NCI-H2171 treated with DMSO at 0.1 percent for 48 hours (cell line): ENCODE measurements at places on chromosomes 11 and 22.

DNA sequence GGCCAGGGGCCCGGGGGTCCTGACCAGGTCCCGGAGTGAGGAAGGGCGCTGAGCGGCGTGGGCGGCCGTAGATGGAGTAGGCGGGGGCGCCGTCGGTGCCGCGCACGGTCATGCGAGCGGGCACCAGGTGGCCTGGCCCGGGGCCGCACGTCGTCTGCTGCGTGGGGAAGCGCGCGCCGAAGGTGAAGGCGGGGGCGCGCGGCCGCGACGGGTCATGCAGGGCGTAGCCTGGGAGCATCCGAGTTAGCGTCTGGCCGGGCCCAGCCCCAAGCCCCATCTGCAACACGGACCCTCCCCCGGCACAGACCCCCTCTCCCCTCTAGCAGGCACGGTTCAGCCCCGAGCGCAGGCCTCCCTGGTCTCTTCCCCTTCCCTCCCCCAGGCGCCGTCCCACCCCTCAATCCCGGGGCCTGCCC lies 1.7 kb upstream of the TYMP start:
- DNase-seq = no peak

GRCh38 chr11:630871-631270 lies 3.9 kb upstream of the SCT start:
- no peak for DNase-seq

- no peak for DNase-seq
Measured at GRCh38 chr11:68042219-68043028, 3.6 kb downstream of the TCIRG1 start.

DNA sequence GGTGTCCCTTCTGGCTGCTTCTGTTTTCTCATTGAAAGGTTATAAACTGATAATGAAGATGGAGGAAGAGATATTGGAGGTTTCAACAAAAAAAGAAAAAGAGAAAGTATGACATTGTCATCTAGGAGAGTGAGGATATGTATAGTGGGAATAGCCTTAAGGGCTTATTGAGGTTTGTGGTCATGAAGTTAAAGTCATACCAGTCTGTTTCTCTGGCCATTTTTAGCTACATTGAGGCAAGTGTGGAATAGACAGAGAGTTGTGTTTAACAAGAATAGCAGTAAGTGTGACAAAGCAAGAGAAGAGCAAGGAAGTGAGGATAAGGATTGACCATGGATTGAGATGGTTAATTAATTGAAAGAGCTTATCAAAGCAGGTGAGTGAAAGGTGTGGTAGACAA lies 110.4 kb downstream of the ELP4 start:
- DNase-seq = no peak

DNA sequence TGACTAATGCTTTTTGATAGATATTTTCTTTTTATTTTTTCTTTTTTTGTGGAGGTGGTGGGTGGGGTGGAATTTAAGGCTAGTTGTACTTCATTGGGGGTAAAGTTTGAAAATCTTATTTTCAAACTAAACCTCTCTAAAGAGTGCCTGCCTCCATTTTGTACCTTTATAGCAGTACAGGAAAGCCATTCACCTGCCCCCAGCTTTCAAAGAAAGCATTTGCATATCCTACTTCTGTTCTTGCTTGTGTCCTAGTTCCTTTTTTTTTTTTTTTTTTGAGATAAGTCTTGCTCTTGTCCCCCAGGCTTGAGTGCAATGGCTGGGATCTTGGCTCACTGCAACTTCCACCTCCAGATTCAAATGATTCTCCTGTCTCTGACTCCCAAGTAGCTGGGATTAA lies 766.2 kb upstream of the LRRC4C start:
- DNase-seq = no peak

- no peak for DNase-seq
Measured at GRCh38 chr22:25090225-25090890, 109.3 kb upstream of the CRYBB3 start.

DNA sequence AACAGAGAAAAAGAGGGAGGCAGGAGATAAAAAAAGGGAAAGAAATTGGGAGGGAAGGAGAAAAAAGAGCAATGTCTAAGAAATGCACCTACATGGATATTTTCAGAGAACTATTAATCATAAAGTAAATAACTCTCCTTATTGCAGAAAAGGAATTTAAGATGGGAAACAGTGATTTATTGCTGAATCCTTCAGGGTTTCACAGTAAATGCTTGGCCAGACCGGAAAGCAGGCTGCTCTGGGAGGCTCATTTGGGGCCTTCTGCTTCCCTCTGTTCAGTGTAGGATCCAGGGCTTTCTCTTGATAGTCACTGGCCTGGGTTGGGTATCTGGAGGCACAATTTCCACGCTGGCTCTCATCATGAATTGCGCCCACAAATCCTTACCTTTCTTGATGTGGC lies 324.3 kb upstream of the SORL1-AS1 start:
- no peak for DNase-seq

DNA sequence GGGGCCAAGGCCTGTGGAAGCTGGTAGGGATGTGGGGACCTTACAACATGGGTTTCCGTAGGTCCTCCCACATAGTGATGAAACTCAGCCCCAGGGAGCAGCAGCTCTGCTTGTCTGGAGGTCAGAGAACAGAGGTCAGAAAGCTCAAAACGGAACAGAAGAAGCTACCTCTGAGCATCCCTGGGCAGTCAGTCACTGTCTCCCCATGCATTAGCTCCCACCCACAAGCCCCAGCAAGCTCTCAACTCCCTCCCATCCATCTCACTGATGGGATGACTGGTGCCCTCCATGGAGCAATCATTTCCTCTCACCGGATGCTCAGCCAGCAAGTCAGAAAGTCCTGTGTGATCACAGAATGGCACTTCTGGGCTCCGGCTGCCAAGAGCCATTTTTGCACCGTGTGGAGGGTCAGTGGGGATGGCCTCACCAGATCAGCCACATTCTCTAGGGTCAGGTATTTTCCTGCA lies 1.9 kb downstream of the TPP1 start:
- DNase-seq = no peak

- no peak for DNase-seq
Measured at GRCh38 chr11:70371241-70371640, 27.1 kb upstream of the CTTN start.

GRCh38 chr22:10780281-10780680 lies 4747.7 kb upstream of the OR11H1 start:
- DNase-seq = no peak

GRCh38 chr11:111045407-111045803 lies 200.1 kb upstream of the POU2AF2 start:
- no peak for DNase-seq

GRCh38 chr11:8730697-8731020 lies 48.1 kb downstream of the RPL27A start:
- DNase-seq = no peak

DNA sequence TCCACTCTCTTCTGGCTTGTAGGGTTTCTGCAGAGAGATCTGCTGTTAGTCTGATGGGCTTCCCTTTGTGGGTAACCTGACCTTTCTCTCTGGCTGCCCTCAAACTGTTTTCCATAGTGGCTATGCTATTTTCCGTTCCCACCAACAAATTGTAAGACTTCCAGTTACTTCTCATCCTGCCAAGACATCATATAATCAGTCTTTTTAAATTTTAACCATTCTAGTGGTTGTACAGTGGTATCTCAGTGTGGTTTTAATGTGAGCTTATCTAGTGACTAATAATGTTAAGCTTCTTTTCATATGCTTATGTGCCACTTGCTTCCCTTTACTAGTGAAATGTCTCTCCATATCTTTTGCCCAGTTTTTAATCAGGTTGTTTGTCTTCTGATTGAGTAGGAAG lies 13.6 kb upstream of the TRIM29 start:
- no peak for DNase-seq

DNA sequence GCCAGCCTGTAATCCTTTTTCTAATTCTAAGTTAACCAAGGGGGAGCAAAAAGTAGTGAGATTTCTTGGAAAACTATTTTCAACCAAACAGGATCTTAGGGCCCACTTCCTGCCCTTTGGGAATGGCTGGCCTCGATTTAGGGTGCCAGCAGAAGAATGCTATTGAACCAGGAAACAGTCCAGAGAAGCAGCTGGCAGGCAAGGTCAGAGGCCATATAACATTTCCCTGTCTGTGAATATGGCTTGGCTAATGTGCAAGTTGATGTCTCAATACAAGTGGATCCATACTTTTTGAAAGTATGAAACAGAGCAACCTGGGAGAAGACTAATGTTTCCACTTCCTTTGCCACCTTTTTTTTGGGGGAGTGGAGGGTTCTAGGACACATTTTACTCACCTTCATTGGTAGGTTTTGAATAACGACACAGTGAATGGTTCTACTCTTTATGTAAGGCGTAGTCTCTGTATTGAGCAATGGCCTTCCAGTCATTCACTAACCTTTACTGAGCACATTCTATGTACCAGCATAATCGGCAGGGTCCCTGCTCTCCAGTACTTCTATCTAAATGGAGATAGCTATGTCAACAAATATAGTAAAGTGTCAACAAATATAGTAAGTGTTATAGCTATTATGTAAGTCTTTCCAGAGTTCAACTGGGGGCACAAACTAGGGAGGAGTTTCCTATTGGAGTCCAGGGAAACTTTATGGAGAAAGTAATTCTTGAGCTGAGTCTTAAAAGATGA lies 34.2 kb upstream of the RRM1 start:
- DNase-seq = no peak

DNA sequence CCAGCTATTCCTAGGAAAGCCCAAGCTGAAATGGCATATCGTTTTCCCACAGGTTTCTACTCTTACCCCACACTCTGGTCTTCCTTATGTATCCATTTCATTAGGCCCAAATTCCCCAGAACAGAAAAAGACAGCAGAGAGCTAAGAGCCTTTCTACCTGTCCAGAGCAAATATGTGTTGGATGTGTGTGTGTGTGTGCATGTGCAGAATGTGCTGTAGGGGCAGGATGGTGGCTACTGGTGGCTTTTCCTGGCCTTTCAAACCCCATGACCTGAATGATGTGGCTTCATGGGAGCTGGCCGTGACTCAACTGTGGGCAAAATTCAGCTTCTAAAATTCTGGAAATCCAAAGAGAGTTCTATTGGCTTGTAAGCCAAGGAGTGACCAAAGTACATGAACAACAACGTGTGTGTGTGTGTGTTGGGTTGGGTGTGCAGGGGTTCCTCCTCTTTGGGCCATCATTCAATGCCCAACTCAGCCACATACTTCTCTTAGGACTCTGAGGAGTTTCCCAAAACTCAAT lies 421.4 kb upstream of the CADM1 start:
- no peak for DNase-seq

DNA sequence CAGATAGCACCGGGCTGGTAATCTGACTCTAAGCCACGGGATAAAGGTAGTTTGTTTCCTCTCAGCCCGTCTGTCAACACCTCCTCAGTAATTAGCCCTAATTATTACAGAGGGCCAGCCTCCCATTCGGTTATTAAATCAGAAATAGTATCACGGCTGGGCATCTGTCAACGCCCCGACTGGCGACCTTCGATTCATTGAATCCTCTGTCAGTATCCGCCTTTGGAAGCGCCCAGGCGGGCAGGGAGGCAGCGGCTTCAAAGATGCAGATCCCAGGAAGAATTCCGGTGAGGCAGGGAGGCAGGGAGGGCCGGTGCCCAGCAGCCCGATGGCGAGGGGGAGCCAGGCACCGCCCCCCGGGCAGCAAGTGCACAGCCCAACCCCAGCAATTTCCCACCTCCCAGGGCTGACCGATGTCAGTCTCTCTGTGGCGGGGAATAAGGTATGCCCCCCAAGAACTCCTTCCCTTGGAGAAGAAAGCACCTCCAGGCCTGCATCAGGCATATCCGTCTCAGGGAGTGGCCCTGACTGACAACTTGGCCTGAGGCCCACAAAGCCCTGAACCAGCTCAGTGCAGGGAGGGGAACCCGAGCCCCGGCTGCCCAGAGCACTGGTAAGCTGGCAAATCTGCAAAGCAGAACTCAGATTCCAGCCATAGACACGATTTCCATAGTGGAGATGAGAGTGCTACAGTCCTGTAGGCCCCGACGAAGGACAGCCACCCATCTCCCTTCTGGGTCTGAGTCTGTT lies 11.4 kb downstream of the GNB1L start:
- peak; percentile 46 for DNase-seq

DNA sequence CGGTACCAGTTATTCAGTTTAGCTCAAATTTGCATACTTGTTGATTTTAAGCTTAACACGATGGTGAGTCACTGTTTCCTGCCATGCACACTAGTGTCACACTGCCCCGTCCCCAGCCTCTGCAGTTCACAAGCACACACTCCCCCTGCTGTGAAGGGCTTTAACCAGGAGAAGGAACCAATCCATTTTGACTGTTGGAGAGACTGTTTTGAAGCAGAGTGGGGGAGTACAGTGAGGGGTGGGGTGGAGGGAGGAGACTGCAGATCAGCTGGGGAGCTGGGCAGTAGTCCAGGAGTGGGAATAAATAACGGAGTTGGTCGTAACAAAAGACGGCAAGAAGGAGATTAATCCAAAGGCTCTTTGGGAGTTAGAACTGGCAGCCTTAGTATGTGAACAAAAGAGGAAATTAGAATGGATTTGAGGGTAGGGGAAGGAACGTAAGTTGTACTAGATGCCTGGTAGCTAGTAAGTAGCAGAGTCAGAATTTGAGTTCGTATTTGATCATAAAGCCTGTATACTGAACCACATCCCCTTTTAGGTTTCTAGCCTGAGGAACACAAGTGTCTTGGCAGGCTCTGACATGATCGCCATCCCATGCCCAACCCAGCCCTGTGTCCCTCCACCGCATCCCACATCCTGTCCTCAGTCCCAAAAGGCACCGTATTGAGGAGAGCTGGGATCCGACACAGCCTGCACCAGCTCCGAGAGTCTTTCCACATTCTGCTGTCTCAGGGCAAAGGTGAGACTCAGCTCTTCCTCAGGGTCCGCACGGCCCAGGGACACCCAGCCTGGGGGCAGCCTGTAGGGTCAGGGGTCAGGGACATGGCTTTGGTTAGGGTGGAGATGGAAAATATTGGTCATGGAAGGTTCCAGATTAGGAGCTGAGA lies 862 bp downstream of the TPP1 start:
- no peak for DNase-seq

- DNase-seq = no peak
Measured at GRCh38 chr11:119445850-119446249, 22.9 kb upstream of the THY1 start.

DNA sequence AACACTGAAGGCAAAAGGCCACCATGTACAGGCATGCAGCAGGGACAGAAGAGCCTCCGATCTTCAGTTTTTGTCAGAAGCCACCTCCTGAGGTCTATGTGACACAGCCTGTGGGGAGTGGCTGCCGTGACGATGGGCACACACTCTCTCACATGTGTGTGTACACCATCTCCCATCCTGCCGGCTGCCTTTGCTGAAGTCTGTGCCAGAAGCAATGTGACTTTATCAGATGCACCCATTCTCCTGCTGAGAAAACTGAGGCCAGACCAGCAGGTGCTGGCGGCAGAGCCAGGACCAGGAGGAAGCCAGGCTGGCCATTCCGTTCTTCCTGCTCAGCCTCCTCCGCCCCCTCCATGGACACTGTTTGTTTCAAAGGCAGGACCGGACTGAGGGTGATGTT lies 16.7 kb downstream of the SHANK2 start:
- no peak for DNase-seq
